ENCODE measurements at places on chromosomes 7 and 10. TPM values are rescaled to one million over a fixed set of nuclear protein-coding genes. Genes with fewer than 3 reads are reported as not detected.

DNA sequence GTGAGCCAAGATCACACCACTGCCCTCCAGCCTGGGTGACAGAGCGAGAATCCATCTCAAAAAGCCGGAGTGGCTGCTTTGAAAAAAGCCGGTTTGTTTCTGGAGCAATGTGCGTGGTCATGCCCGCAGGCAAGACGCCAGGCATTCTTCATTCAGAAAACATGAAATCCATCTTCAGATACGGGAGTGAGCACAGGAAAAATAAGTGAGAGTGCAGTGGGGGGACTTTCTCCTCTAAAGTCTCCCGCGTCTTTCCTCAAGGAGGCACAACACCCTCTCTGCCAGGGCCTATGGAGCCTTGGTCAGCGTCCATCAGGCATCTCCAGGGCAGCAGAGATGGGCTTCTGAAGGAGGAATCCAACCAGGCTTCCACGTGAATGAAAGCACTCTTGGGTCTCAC lies 62.3 kb upstream of the DGKI start:
- no peak for DNase-seq

DNA sequence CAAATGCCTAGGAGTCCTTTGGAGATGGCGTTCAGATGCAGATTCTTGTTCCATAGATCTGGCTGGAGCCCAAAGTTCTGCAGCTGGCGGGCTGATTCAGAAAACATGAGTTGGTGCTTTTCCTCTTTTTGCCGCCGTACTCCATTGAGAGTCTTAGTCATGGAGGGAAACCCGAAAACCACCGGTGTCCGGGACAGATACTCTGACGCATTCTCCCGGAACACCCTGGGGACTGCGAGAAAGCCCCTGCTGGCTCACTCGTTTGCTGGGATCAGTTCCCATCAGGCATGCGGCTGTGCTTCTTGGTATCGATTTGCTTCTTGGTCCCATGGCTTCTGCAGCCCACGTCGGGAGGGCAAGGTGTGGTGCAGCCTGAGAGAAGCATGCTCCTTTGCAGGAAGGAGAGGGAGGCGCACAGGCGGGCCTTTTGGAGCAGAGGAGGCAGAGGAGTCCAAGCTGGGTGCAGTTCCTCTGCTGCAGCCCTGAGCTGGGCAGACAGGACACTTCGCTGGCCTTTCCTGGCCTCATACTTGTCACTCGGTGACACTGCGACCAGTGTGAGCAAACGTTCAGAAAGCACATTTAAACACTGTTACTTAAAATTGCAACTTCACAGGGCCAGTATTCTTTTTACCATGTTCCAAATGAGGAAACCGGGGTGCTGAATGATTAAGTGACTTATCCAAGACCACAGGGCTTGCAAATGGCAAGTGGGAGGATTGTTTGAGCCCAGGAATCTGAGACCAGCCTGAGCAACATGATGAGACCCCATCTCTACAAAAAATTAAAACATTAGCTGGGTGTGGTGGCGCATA lies 30.6 kb upstream of the PFKFB3 start:
- no peak for DNase-seq

DNA sequence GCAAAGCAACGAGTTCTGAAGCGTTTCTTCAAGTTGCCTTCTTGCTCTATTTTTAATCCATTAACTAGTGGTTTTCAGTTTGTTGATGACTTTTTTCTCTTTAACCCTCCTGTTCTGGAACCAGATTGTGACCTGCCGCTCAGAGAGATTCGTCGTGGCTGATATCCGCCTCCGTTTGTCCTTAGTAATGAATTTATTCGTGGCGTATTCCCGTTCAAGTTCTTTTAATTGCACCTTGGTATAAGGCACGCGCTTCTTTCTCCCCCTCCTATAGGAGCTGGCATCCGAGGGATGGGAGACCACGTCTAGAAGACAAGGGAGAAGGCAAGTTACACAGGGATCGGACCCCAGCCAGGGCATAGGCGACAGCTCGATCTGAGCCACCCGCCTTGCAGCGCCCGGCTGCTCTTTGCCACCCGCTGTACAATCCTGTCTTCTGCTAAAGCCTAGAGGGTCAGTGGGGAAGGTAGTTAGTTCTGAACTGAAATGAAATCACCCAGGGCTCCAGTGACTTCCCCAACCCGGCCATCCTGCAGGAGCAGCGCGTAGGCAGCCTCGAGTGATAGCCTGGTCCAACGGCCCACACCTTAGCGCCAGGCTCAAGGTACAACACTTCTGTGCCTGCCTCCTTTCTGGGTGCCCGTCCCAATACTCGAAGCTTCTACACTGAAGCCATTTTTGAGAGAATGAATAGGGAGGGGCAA lies 1.6 kb downstream of the HOXA13 start:
- DNase-seq: no peak

- DNase-seq: no peak
Observed at GRCh38 chr7:159119026-159119741, 25.5 kb downstream of the VIPR2 start.

DNA sequence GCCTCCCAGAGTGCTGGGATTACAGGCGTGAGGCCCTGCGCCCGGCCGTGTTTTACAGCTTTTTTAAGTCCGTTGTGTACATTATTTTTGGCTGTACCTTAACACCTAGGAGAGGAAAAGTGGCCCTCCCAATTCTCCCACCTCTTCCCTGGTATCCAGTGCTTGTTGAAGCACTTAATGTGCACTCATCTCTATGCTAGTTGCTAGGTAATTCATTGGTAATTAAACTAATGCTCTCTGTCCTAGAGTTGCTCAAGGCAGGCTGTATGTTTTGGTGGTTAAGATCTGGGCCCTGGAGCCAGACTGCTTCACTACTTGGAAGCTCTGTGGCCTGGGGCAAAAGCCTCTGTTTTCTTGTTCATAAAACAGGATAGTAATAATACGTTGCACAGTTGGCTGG lies 19.6 kb downstream of the AVPI1 start:
- no peak for DNase-seq

DNA sequence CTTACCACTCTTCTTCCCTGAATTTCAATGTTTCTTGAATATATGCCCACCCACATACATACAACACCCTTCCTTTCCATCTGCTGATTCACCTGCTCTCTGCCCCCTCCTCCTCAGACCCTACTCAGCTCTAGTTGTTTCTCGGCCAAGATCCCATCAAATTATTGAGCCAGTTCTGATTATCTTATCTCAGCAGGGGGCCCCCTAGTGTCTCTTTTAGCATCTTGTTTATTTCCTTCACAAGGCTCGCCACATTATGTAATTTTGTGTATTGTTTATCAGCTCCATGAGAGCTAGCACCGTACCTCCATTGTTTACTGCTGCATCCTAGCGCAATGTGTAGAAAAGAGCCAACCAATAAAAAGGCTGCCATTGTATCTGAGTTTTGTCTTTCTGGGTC lies 71.9 kb downstream of the FAM13C start:
- no peak for DNase-seq

GRCh38 chr7:151679071-151679708 lies 159.5 kb upstream of the RHEB start:
- no peak for DNase-seq

DNA sequence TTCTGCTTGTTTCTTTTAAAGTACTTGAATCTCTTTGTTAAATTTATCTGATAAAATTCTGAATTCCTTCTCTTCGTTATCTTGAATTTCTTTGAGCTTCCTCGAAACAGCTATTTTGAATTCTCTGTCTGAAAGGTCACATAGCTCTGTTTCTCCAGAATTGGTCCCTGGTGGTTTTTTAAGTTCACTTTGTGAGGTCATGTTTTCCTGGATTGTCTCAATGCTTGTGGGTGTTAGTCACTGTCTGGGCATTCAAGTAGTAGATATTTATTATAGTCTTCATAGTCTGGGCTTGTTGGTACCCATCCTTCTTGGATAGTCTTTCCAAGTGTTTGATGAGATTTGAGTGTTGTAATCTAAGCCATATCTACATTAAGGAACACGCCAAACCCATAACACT lies 1060.6 kb downstream of the LRMDA start:
- no peak for DNase-seq

The CYREN gene
- total RNA-seq: 22.0 TPM

DNA sequence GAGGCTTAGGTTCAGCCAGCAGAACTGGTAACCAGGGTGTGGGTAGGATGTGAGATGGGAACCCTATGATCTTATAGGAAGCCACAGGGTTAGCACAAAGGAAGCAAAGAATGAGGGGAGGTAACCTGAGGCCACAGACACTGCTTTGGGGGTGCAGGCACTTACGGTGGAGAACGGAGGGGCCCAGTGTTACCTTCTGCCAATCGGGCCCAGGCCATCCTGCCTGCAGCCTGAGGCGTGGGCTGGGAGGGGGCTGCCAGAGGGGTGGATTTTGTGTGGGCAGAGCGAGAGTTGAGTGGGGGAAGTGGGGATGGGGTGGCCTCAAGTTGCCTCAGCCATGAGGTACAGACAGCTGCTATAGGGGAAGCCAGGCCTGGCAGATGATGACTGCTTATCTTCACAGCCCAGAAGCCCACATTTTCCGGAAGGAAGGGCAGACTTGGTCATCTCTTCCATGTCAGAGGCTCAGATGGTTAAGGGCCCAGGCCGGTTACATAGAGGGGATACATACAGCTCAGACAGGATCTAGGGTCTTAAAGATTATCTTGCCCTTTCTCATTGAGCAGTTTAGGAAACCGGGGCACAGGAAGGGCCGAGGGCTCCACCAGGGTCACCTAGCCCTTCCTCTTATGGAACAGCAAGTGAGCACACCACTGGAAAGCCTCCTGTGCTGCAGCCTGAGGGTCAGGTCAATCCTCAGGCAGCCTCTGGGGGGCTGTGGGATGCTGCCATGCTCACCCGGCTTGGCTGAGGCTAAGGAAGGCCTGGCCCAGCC lies 24.4 kb upstream of the VSIR start:
- no peak for DNase-seq

DNA sequence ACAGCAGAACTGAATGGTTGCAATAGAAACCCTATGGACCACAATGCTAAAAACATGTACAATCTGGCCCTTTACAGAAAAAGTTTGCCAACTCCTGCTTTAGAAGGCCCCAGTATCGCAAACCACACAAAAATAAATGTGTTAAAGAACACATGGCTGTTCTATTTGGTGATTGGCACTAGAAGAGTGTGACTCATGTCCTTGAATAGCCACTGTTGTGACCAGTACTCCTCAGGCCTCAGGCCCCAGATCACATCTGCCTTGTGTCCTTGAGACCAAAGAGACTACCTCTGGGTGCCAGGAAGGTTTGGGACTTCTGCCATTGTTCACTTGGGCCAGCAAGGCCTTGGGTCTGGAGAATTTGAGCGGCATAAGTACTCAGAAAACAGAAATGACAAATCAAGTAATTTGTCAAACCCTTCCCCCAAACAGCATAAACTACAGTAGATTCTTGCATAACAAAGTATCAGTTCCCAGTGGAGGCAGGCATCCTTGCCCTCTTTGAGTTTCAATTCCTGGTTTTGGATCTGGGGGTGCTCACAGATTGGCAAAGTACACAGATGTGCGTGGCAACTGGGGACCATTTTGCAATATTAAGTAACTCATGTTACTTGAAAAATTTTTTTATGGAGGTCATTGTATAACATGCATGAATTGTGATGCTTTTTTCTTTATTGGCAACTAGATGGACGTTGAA lies 50.2 kb downstream of the MTURN start:
- DNase-seq: no peak

DNA sequence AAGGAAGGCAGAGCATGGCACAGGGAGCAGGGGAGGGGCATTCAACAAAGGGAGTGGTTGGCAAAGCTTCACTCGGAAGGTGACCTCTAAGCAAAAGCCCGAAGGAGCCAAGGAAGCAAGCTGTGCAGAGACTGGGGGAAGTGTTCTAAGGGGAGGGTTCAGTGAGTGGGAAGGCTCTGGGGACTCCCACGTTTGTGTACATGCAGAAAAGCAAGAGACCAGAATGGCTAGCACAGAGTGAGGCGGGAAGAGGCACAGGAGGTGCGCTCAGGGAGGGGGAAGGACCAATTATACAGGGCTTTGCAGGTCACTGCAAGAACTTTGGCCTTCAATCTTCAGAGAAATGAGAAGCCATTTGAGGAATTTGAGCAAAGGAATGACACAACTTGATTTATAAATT lies 7.4 kb downstream of the ARHGAP21 start:
- no peak for DNase-seq

The MSMB gene
- not detected for total RNA-seq

The CYP3A7 gene
- total RNA-seq: 0.21 TPM

The PHKG1 gene
- 3.6 TPM for total RNA-seq

The SFTPA1 gene
- total RNA-seq: not detected

The PAPOLB gene
- 2.2 TPM for total RNA-seq

DNA sequence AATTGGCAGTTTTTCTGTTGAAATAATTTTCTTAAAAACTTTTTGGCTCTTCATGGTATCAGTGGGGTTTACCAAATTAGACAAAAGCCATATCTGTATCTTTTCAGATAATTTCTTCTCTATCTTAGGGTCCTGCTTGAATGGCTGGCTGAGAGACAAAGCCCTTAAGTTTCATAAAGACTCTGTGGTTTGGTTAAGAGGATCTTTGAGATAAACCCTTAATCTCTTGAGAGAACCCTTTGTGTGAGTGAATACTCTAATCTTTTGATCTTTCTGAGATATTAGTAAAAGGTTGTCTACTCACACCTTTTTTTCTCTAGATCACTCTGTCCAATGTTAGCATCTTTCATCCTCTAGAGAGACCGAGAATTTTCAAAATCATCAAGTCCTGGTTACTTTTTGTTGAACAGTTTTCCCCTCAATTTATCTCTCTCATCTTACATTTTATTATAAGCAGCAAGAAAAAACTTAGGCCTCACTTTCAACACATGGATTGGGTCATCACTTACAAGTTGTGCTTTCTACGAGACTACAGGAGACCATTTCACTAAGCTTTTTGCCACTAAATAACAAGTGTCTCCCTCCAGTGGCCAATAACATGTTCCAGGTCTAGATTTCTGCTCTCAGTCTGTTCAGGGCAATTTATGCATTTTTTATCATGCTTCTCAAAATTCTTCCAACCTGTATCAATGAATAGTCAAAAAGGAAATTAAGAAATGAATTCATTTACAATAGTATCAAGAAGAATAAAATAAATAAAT lies 28.4 kb downstream of the DNAJC9 start:
- no peak for DNase-seq

DNA sequence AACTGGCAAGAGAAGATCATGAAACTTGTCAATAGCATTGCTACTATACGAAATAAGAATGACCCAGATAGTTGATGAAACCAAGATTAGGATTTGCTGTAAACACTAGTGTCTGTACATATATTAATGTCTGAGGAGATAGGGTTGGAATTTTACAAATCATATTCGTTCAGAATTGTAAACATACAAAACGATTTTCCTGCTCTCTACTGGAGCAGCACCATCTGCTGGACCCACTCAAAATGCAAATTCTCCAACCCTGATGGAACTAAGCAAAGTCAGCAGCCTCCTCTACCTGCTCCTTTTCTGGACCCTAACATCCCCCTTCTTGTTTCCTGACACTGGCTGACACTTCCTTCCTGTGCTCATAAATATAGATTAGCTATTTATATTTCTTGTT lies 29.4 kb upstream of the SGMS1 start:
- DNase-seq: no peak
